ENCODE measurements at places on chromosomes 13 and 19. TPM values are rescaled to one million over a fixed set of nuclear protein-coding genes. Genes with fewer than 3 reads are reported as not detected.

Gene TMPRSS9
- not detected for total RNA-seq

Gene FFAR2
- not detected for total RNA-seq

Gene CAPS
- total RNA-seq: 3.7 TPM

Gene PLPP2
- 1.9 TPM for total RNA-seq

Gene TEKTIP1
- not detected for total RNA-seq

Measured in smooth muscle cell of the pulmonary artery (primary cell).